ENCODE measurements at places on chromosomes 13 and 19.

- no peak for DNase-seq
Observed at GRCh38 chr13:65453982-65454381, 1776.2 kb downstream of the PCDH9 start.

DNA sequence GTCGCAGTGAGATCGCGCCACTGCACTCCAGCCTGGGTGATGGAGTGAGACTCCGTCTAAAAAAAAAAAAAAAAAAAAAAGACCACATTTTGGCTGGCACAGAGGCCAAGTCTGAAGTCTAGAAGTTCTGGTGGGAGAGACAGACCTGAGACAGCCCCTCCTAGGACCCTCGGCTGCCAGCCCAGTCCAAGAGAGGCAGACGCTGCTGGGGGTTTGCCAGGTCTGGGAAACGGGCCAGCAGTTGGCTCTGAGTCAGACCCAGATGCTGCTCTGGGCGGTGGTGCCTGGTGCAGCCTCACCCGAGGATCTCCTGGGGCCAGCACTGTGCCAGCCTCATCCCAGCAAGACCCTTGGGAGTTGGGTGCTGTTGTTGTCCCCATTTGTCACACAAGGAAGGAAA, 5.8 kb downstream of the FCHO1 start:
- DNase-seq = no peak

- DNase-seq = no peak
Observed at GRCh38 chr13:75395066-75395465, 86.9 kb downstream of the TBC1D4 start.

DNA sequence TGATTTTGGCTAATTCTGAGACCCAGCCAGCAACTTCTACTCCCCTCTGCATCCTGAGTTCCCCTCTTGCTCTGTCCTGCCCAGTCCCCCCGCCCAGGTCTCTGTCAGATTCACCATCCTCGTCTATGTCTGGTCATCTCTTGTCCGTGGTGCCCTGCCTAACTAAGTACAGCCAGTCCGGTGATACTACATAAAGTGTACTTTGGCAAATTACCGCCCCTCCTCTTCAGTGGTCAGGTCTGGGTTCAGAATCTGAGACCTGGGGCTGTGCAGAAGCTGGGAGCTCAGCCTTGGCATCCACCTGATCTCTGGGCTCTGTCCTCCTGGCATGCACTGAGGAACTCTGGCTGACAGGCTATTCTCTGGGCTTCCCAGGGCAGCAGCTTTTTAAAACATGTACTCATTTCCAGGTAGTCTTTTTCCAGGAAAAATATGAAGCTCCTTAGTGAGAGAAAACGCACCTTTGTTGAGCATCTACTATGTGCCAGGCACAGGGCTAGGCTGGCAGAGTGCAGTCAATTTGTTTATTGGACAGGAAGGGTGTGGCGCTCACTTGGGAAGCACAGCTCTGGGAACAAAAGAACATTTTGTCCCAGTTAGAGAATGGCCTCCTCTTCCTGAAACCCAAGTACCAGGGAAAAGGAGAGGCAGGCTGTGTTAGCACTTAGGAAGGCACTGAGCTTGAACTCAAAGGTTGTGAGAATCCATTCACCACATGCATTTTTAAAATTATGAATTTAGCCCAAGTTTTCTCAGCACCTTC, 88.9 kb downstream of the TSHZ3 start:
- no peak for DNase-seq

DNA sequence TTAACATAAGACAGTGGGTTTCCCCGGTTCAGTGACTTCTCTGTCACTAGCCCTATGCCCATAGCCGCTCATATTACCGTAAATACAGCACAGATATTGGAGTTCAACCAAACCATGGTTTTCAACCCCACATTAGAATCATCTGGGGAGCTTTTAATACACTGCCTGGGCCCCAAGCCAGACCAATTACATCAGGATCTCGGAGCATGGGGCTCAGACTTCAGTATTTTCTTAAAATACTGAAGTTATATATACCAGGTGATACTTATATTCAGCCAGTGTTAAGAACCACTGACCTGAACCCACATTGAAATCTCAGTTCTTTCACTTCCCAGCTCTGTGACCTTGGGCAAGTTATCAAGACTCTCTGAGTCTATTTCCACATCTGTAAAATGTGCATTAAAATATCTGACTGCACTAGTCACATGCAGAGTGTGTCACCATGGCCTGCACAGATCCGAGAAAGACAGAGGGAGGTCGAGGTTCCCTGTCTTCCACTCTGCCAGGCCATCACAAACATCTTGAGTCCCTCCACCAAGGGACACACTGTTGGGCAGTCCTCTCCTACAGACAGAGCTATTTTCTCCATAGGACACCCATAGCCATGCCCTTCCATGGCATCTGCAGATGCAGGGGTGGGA, 32.2 kb upstream of the IPO5 start:
- DNase-seq = no peak

GRCh38 chr19:41456342-41456918, 13.5 kb downstream of the ERICH4 start:
- no peak for DNase-seq

- no peak for DNase-seq
Observed at GRCh38 chr13:90995001-90995400, 352.5 kb upstream of the MIR17HG start.

- no peak for DNase-seq
Observed at GRCh38 chr13:108574856-108575255, 54.6 kb upstream of the MYO16 start.

DNA sequence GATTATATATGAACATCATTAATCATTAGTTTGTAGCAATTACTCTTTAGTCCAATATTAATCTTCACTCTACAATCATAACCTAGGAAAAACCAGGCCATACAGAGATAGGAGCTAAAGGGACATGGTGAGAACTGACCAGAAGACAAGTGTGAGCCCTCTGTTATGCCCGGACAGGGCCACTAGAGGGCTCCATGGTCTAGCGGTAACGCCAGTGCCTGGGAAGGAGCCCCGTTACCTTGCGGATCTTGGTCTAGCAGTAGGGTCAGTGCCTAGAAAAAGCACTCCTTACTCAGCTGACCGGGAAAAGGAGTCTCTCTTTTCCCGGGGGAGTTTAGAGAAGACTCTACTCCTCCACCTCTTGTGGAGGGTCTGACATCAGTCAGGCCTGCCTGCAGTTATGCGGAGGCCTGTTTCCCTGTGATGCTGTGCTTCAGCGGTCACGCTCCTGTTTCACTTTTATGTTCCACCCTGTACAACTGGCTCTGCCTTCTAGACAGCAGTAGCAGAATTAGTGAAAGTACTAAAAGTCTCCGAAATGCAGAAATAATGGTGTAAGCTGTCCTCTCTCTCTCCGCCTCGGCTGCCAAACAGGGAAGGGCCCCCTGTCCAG, 13.8 kb downstream of the OR7D4 start:
- peak; percentile 15 for DNase-seq

- no peak for DNase-seq
Observed at GRCh38 chr13:78589206-78589605, 14.1 kb downstream of the POU4F1 start.

DNA sequence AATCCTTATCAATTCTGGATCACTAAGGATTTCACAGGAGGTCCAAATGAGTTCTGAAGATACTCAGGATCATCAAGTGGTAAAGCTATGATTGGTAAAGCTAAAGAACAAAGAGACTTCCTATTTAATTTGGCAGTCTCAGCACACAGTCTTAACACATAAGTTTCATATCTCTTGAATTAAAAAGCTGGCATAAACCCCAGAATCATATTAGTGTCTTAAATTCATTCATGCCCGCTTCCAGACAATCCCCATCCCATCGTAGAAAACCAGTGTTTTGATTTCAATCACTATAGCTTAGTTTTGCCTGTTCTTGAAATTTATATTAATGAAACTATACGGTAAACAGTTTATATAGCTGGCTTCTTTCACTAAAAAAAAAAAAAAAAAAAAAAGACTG, 278.7 kb downstream of the DIAPH3 start:
- DNase-seq = no peak

GRCh38 chr13:74555276-74555625, 421.0 kb upstream of the KLF12 start:
- no peak for DNase-seq

DNA sequence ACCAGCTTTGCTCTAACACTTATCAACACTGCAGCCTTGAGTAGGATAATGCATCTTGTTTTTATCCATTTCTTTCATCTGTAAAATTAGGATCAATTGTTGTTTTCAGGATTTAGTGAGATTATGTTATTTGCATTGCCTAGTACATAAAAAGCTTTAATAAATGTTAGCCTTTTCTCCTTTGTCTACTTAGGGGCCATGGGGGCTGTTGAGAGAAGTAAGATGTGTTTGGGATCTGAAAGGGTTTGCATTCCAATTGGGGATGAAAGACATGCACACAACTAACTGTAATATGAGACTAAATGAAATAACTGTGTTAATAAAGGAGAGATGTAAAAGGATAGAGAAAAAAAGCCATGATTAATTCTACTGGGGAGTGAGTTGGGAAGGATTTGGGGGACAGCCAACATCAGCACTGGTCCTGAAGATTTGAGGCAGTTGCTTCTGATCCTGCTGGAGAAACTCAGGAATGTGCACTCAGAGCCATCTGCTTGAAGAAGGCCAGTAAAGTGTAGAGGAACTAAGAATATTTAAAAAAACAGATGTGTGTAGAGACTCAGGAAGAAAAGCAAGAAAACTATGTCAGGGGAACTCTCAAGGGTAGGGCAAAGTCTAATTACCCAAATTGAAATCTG, 236.3 kb downstream of the OLFM4 start:
- DNase-seq = no peak

GRCh38 chr19:12838182-12838885, at the start of gene MAST1:
MAST1 (plus strand) TSS chr19:12838515; CDS start chr19:12838573, 58 bp downstream.
- no peak for DNase-seq

GRCh38 chr13:43830497-43830881, 43.7 kb upstream of the ENOX1 start:
- peak; percentile 91 for DNase-seq

- peak; percentile 75 for DNase-seq
Observed at GRCh38 chr13:66673401-66673800, 556.7 kb downstream of the PCDH9 start.
